Urinary bladder (tissue), 4 donors: ENCODE measurements at places on chromosomes 7 and 10. TPM values are rescaled to one million over a fixed set of nuclear protein-coding genes. Genes with fewer than 3 reads are reported as not detected.

- DNase-seq, result no peak
These were observed 65.7 kb upstream of the PARD3 start for GRCh38 chr10:34880817-34881216.

DNA sequence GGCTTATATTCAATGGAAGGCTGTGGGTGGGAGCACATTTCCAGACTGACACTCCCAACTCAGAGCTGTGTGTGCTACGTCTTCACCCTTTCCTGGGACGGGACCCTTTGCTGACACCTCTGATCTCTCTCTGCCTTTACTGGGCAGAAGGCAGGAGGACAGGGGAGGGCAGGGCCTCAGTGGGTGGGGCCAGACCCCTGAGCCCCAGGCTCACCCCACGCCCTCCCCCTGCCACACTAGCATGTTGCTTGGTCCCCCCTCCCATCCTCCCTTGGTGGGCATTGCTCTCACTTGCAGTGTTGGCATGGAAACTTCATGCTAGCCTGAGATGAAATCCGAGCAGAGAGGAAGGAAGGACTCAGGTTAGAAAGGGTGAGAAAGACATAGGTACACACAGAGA, 18.4 kb downstream of the TMEM273 start:
- no peak for DNase-seq

DNA sequence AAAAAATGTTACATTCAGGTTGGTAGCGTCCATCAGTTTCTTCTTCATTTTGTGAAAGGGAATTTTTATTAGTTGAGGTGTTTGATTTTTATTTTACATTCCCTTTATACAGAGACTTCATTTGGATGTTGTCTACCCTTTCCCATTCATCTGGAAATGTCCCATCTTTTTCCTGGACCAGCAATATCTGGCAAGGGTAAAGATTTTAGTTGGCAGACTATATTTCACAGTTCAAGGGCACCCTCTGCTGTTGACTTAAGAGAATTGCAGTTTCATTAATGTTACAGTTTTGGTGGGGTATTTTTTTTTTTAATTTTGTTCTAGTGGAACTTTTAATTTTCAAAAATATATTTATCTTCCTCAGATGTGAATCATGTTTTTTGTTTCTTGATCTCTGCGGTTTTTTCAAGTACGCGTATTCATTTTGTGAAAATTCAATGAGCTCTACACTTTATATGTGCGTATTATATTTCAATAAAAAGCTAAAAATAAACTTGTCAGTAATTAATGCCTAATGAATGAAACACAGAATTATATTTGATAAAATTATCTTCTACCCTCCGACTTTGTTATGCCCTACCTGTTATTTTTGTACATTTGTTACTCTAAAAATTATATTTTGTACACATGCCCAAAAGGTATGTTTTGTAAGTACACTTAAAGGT, 97.9 kb upstream of the KLF14 start:
- no peak for DNase-seq

DNA sequence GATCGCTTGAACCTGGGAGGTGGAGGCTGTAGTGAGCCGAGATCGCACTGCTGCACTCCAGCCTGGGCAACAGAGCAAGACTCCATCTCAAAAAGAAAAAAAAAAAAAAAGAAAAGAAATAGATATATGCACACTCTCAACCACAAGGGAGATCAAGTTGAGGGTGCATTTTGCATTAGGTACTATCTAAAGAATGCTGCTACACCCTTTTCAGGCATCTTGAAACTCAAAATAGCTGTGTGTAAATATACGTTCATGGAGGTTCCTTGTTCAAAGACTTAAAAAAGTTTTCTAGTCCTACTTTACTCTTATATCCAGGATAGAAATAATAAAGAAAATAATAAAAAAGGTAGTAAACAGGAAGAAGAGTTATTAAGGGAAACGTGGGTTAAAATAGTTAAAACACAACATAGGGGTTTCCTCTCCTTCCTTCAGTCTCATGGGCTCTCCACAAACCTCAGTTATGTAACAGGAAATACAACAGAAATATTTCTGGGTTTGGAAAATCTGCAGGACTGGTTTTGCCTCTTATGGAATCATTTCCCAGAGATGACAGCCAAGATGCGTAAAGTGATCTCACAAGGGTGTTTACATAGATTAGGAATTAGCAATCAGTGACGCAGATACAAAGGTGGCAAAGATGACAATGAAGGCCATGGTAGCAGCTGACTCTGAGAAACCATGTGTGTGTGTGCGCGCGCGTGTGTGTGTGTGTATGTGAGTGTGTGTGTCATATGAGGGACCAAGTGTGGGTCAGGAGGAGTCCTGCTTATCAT, 15.1 kb downstream of the STEAP4 start:
- no peak for DNase-seq

GRCh38 chr10:33453081-33454025, 118.9 kb upstream of the NRP1 start:
- DNase-seq, result no peak

DNA sequence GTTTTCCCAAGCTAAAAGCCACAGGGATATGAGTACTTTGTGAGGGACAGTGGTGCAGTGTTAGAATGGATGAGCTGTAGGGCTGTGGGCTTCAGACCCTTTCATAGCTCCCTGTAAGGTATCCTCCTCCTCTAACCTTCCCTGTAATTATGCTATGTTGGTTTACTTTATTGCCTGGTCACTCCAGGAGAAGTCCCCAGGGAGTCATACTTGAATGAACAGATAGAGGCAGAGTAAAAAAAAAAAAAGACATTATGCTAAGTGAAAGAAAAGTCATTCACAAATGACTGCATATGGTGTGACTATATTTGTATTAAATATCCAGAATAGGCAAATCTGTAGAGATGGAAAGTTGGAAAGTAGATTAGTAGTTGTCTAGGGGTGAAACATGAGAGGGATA, 434.4 kb downstream of the AUTS2 start:
- no peak for DNase-seq

DNA sequence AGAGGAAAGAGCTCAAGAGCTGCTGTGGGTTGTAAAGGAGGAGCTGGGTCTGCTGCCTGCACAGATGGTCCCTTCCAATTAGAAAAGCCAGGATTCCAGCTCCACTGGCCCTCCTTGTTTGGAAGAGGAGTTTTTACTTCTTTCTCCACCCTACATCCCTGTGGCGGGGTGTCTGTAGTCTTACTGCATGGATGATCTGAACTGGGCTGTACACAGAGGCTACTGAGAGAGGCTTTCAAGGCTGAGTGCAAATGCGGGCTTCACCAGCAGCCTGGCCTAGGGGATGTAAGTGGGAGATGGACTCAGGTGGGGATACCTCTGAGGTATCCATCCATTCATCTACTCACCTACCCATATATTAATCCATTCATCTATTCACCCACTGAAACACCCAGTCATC, 7.1 kb upstream of the CXCL12 start:
- no peak for DNase-seq

- DNase-seq, result no peak
These were observed 52.5 kb downstream of the LAMB4 start for GRCh38 chr7:108077709-108078108.

The LIPF gene
- not detected for total RNA-seq

The KIF20B gene
- 24.5 TPM for total RNA-seq

The TMEM184A gene
- total RNA-seq, result 9.7 TPM

The TMEM209 gene
- total RNA-seq, result 18.6 TPM

The SLC16A12 gene
- total RNA-seq, result 4.2 TPM

The UCMA gene
- not detected for total RNA-seq

The SFRP5 gene
- 1.1 TPM for total RNA-seq

The GIMAP5 gene
- total RNA-seq, result 25.6 TPM
